ENCODE measurements at places on chromosomes 16 and 17. TPM values are rescaled to one million over a fixed set of nuclear protein-coding genes. Genes with fewer than 3 reads are reported as not detected.

DNA sequence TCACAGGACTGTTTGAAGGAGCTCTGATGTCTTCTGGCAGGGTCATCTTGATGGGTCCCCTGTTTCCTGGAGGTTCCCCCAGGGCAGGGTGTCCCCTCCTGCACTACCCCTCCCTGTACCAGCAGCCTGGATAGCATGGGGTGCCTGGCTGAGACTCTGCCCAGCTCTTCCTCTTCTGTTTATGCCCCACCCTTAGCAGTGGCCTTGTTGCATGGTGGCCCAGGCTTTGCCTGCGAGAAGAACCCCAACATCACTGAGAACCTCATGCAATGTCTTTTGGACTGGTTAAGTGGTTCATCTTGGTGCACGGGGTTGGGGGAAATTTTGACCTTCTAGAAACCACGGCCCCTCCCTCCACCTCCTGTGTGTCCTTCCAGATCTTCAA is 121.8 kb downstream of the IRX3 start:
- no peak for DNase-seq

GRCh38 chr17:61248399-61248798 is 151.2 kb upstream of the TBX2 start:
- peak; percentile 43 for DNase-seq

DNA sequence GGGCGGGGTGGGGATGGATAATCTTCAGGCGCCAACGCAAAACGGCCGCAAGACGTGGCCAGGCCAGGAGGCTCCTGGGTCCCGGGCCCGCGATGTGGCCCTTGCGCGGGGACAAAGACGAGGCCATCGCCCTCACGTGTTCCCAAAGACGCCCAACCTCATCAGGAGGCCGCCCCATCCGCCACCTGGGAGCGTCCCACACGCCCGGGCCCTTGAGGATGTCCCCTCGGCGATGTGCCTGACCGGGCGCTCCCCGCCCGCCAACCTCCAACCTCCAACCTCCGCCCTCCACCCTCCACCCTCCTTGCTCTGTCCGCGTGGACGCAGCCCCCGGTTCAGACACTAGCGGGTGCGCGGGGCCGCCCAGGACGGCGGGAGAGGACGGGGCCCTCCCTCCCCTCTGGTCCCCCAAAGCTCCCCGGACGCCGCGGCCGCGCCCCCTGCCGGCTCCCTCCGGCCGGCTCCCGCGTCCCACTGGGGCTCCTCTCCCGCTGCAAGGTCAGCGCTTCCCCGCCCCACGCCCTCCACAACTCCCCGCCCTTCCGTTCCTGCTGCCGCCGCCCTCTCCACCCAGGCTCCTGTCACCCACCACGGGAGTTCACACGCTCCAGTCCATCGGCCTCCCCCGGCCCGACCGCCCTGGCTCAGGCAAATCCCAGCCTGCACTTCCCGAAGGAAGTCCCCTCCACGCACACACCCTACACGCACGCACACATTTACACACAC is 250.8 kb upstream of the RPL38 start:
- no peak for DNase-seq

Gene ANKRD40CL
- total RNA-seq, result not detected

DNA sequence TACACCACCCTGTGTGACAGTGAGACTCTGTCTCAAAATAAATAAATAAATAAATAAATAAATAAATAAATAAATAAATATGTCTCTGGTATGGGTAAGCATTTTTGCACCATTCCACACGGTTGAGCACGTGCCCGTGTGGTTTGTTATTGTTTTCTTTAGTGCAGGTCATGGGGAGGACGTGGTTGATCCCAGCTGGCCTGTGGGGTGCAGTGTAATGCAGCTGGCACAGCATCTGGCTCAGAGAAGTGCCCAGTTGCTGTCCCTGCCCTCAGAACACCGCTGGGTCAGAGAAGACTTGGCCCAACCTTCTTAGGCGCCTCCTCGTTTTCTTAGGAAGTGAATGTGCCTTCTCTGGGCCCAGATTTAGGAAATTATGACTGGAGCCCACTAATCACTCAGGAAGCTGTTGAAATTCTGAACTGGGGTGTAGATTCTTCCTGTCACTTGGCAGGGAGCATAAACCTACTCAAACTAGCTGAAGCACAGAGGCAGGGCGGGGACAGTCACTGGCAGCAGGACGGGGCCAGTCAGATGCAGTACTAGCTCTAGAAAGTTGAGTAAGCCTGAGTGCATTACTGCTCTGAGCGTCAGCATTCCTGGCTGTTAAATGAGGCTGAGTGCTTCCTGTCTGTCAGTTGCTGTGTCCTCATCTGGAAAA is 85.9 kb downstream of the SNX29 start:
- peak; percentile 94 for DNase-seq

DNA sequence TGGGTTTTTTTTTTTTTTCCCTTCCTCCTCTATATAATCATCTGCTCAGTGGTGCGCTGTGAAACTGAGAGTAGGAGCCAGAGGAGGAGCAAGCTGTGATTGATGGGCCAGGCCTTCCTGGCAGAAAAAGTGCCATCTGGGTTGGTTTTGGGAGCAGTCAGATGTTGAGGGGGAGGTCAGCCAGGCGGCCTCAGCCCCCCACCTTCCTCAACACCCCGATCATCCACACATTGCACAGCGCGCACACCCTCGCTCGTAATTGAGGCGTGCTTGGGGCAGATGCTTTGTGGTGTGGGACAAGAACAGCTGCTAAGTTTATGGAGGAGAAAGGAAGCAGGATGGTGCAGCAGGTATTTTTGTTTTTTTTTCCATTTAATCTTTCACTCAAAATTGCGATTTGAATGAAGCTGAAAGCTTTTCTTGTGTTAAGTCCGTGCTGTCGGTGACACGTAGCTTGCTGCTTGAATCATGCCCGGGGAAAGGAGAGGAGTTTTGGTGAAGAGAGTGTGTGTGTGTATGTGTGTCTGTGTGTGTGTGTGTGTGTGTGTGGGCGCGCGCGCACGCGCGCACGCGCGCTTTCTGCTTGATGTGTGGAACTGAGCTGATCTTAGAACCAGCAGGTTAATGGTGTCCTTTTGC is 177.4 kb downstream of the RBFOX1 start:
- DNase-seq, result peak; percentile 31

GRCh38 chr17:32471652-32472051 is 15.1 kb upstream of the CDK5R1 start:
- DNase-seq, result no peak

DNA sequence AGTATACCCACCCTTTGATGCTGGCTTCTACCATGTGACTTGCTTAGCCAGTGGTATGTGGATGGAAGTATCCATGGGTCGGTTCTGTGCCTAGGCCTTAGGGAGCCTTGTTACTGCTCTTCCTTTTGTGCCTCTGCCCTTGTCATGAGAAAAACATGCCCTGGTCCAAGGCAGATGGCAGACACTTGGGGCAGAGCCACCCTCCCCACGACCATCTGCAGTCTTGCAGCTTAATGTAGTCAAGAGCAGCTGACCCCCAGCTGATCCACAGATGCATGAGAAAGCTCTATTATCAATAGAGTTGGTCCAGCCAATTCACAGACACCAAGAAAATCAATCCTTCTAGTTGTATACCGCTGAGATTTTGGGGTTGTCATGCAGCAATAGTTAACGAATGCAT is 95.7 kb downstream of the SLC39A11 start:
- DNase-seq, result no peak
